CD8-positive, alpha-beta memory T cell (primary cell): ENCODE measurements at places on chromosomes 13 and 19. TPM values are rescaled to one million over a fixed set of nuclear protein-coding genes. Genes with fewer than 3 reads are reported as not detected.

The CCDC70 gene
- total RNA-seq, result not detected

The CCL25 gene
- not detected for total RNA-seq

The PNMA8B gene
- total RNA-seq, result not detected

The SBSN gene
- not detected for total RNA-seq

The ATXN8OS gene
- not detected for total RNA-seq

The COL4A1 gene
- not detected for total RNA-seq

The ZIC5 gene
- total RNA-seq, result not detected

The ZNF284 gene
- 2.7 TPM for total RNA-seq

DNA sequence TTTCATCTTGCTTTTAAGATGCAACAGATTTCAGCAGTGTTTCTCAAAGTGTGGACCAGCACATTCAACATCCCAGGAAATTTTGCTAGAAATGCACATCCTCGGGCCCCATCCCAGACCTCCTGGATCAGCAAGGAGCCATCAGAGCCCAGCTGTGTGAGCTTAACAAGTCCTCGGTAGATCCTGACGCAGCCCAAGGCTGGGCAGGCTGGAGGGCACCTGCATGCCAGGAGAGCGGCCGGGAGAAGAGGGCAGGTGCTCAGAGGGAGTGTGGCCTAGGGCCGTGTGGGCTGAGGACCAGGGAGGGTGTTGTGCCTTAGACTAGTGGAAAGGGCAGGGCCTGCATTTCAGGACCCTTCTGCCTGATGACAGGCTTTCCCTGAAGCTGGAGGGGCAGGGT is 2.2 kb upstream of the MCF2L start:
- no peak for DNase-seq
- H3K36me3 ChIP-seq, result no peaks in the 10 kb centered on the region
- peaks cover 15% of the 10 kb centered on the region for H3K4me1 ChIP-seq
- no peak overlapping the region for H3K27ac ChIP-seq
- H3K27me3 ChIP-seq, result no peaks in the 10 kb centered on the region
- H3K4me3 ChIP-seq, result no peak overlapping the region

DNA sequence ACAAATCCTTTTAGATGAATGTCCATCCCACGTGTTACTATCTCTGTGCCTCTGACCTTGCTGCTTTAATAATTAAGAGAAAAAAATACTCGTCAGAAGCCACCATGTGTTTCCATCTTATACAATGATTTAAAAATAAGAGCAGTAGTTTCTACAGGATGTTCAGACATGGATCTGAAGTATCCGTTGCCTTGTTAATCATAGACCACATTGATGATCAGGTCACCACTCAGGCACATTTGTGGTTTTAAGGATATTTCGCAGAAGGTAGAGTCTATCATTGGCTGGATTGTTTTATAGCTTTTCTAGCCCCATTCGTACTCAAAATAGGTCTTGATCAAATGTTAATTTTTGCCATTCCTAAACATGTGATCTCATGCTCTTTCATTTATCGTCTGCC is 710.0 kb upstream of the ARGLU1 start:
- no peak for DNase-seq
- H3K27me3 ChIP-seq, result no peaks in the 10 kb centered on the region
- no peaks in the 10 kb centered on the region for H3K36me3 ChIP-seq
- no peak overlapping the region for H3K27ac ChIP-seq
- H3K4me3 ChIP-seq, result no peak overlapping the region

DNA sequence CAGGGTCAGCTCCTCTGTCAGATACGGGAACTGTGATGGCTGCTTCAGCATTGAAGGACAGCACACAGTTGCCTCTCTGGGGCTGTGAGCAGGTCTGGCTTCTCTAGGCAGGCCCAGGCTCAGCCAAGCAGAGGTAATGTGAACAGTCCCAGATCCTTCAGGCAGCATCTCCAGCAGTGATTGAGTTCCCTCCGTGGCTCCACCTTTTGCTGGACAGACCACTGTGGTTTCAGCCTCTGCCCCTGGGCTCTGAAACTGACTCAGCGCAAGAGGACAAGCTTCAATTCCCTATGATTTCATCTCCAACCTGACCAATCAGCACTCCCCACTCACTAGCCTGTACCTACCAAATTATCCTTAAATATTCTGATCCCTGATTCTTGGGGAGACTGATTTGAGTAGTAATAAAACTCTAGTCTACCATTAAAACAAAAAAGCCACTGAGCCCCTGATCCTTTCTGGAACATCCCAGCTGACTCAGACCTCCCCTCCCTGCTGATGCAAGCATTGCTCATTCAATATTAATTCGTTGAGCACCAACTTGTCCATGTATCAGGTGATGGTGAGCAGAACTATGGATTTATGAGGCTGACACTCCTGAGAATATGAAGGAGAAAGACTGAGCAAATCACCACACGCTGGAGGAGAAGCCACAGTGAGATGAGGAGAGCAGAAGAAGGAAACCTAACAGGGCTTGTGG is 16.7 kb downstream of the GSX1 start:
- no peaks in the 10 kb centered on the region for H3K4me1 ChIP-seq
- no peak overlapping the region for H3K27ac ChIP-seq

GRCh38 chr13:49536144-49536873 is 40.6 kb downstream of the PHF11 start:
- H3K27ac ChIP-seq, result no peak overlapping the region
- no peaks in the 10 kb centered on the region for H3K27me3 ChIP-seq
- DNase-seq, result no peak
- H3K4me1 ChIP-seq, result peaks cover 14% of the 10 kb centered on the region

DNA sequence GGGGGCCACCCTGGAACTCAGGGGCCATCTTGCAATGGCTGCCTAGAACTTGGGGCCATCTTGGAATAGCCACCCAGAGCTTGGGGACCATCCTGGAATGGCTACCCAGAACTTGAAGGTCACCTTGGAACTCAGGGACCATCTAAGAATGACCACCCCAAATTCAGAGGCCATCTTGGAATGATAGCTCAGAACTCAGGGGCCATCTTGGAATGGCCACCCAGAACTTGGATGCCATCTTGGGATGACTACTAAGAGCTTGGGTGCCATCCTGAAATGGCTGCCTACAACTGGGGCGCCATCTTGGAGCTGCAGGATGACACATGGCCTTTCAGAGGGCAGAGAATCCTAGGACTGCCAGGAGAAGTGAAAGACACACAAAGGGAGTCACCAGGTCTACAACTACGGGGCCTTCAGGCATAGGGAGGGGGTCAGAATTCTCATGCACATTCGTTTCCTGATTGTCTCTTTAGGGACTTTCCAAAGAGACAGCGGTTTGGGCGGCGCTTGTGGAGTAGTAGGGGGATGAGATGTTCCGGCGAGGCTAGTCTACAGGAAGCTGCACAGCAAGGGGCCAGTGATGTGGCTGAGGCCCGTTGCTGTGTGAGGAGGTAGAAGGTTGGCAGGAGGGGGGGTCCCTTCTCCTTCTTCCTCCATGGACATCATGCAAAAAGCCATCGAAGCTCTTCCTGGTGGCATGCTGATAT is 125.0 kb downstream of the IER2 start:
- H3K27ac ChIP-seq, result no peak overlapping the region
- H3K36me3 ChIP-seq, result no peaks in the 10 kb centered on the region
- no peak overlapping the region for H3K4me3 ChIP-seq

DNA sequence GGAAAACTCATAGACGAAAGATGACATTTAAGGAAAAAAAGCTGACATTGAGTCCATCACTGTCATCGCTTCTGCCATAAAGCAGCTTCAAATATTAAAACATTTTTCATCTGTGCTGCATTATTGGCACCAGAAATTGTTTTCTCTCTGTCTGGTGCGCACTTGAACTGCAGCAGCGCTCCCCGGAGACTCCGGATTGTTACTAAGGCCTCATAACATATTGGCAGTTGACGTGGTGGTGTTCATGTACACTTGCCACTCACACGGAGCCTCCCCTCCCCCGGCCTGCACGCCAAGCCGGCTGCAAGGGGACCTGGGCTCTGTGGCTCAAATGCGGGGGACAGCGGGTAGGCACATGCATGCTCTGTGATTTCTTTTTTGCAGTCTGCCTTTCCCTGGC is 203.2 kb downstream of the TSHZ3 start:
- H3K4me3 ChIP-seq, result no peak overlapping the region
- H3K4me1 ChIP-seq, result no peaks in the 10 kb centered on the region
- no peaks in the 10 kb centered on the region for H3K27me3 ChIP-seq
- H3K27ac ChIP-seq, result no peak overlapping the region
- no peaks in the 10 kb centered on the region for H3K36me3 ChIP-seq

DNA sequence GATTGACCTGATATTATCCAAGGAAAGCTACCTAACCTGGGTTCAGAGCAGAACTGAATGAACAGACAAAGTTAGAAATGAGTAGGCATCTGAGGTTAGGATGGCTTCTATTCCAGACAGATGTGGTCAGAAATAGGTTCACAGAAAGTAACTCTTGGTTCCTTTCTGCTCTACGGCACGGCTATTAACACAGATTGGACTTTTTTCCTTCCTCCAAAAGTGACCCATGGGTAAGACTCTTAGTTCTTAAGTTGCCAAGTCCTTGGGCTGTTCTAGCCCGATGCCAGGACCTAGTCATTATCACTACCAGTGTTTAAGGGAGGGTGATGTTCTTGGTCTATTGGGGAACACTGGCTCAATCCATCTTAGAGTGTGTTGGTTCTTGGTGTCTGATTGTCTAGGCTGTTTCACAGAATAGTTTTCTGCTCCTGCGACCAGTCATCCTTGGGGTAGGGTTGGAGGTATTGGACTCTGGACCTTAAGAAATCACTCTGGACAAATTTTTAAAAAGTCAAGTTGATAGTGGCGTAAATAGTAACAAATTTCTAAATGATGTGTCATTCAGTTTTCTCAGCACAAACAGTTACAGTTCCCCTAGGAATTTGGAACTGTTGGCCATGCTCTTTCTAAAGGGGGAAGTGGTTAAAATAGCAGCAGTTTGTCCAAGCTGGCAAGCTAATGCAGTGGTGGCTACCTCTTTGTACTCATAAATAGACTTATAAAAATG is 60.1 kb upstream of the MYCBP2 start:
- DNase-seq, result no peak
- H3K4me1 ChIP-seq, result no peaks in the 10 kb centered on the region
- H3K4me3 ChIP-seq, result no peak overlapping the region

GRCh38 chr13:91632086-91632485 is 233.7 kb downstream of the GPC5 start:
- H3K36me3 ChIP-seq, result no peaks in the 10 kb centered on the region
- no peaks in the 10 kb centered on the region for H3K4me1 ChIP-seq
- H3K27ac ChIP-seq, result no peak overlapping the region
- DNase-seq, result no peak
- H3K4me3 ChIP-seq, result no peak overlapping the region
- H3K27me3 ChIP-seq, result no peaks in the 10 kb centered on the region

GRCh38 chr19:13396250-13397080 is 109.8 kb downstream of the CACNA1A start:
- H3K27me3 ChIP-seq, result no peaks in the 10 kb centered on the region
- H3K27ac ChIP-seq, result no peak overlapping the region
- H3K4me1 ChIP-seq, result no peaks in the 10 kb centered on the region
- H3K4me3 ChIP-seq, result no peak overlapping the region

GRCh38 chr13:107365466-107366215 is 797.7 kb upstream of the ARGLU1 start:
- no peaks in the 10 kb centered on the region for H3K36me3 ChIP-seq
- no peaks in the 10 kb centered on the region for H3K27me3 ChIP-seq
- no peak overlapping the region for H3K4me3 ChIP-seq
- no peak overlapping the region for H3K27ac ChIP-seq
- no peak for DNase-seq

DNA sequence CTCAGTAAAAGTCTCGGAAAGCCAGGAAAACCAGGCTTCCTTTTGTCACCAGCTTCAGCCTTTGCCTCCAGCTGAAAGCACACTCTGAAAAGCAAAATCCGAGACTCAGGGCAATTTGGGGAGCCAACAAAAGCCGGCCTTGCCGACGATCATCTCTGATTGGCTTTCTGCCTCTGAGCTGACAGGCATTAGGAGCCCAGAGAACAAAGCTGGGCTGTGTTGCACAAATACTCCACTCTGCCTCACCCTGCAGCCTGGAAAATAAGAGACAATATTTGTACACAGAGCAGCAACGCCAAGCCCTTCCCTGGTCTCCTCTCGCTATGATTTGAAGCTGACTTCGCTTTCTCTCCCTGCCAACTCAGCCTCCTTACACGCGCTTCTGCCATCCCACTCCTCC is 46.9 kb downstream of the CACNA1A start:
- H3K27ac ChIP-seq, result no peak overlapping the region
- H3K4me3 ChIP-seq, result no peak overlapping the region
- DNase-seq, result no peak
- H3K36me3 ChIP-seq, result no peaks in the 10 kb centered on the region
- no peaks in the 10 kb centered on the region for H3K4me1 ChIP-seq
- H3K27me3 ChIP-seq, result no peaks in the 10 kb centered on the region

DNA sequence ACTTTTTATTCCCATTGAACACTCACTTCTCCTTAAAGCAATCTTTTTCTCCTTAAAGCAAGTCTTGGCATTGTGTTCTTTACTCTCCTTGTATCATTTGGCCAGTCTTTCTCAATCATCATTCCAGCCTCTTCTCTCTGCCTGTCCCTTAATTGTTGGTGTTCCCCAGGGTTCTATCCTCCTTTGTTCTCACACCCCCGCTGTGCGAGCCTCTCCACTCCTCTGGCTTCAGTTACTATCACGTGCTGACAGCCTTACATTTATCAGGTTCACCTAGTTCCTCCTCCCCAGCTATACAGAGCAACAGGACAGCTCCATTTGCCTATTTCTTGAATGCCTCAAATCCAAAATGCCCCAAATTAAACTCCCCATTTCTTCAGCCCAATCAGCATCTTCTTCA is 24.6 kb downstream of the CYSLTR2 start:
- no peaks in the 10 kb centered on the region for H3K4me1 ChIP-seq
- H3K36me3 ChIP-seq, result no peaks in the 10 kb centered on the region
- no peak for DNase-seq
- no peak overlapping the region for H3K4me3 ChIP-seq
- H3K27ac ChIP-seq, result no peak overlapping the region

- no peak for DNase-seq
- H3K27ac ChIP-seq, result no peak overlapping the region
- no peaks in the 10 kb centered on the region for H3K27me3 ChIP-seq
Observed at GRCh38 chr13:51637852-51638215, 53.6 kb downstream of the WDFY2 start.

GRCh38 chr13:109481040-109481439 is 305.3 kb downstream of the IRS2 start:
- H3K36me3 ChIP-seq, result no peaks in the 10 kb centered on the region
- H3K27ac ChIP-seq, result no peak overlapping the region
- H3K4me3 ChIP-seq, result no peak overlapping the region
- no peak for DNase-seq

GRCh38 chr13:104954210-104954609 is 1581.3 kb downstream of the EFNB2 start:
- no peak for DNase-seq
- H3K27ac ChIP-seq, result no peak overlapping the region
- no peaks in the 10 kb centered on the region for H3K4me1 ChIP-seq

DNA sequence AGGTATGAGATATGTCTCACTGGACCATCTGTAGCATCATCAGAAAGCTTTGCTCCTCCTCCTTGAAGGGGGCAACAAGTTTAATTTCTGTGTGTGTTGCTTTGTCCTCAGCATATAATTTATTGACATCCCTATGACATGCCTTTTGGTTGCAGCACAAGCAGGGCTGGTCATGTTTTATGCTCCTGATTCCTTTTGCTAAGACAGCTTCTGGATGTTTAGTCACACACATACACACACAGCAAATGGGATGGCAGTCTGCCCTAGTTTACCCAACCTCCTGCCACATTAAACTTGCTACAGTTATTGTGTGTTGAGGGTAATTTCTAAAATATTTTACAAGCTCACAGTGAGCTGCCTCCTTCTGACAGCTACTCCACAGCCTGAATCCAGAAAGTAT is 217.9 kb upstream of the RXFP2 start:
- H3K27me3 ChIP-seq, result no peaks in the 10 kb centered on the region
- no peak overlapping the region for H3K4me3 ChIP-seq
- no peak for DNase-seq
- H3K4me1 ChIP-seq, result no peaks in the 10 kb centered on the region
- H3K36me3 ChIP-seq, result no peaks in the 10 kb centered on the region
- H3K27ac ChIP-seq, result no peak overlapping the region

- H3K36me3 ChIP-seq, result no peaks in the 10 kb centered on the region
- H3K4me1 ChIP-seq, result no peaks in the 10 kb centered on the region
- H3K27ac ChIP-seq, result no peak overlapping the region
- DNase-seq, result no peak
Observed at GRCh38 chr19:54725321-54725720, 1.1 kb downstream of the KIR3DL3 start.
